ENCODE measurements at places on chromosomes 11 and 22. TPM values are rescaled to one million over a fixed set of nuclear protein-coding genes. Genes with fewer than 3 reads are reported as not detected.

CLTCL1 gene
- total RNA-seq = 0.52 TPM

SAAL1 gene
- total RNA-seq = 52.4 TPM

RASGRP2 gene
- total RNA-seq = 4.6 TPM

OR56A1 gene
- not detected for total RNA-seq

SMIM38 gene
- 0.19 TPM for total RNA-seq

MS4A6A gene
- total RNA-seq = not detected

GLYATL1B gene
- total RNA-seq = not detected

CNIH2 gene
- total RNA-seq = 1.9 TPM

DNA sequence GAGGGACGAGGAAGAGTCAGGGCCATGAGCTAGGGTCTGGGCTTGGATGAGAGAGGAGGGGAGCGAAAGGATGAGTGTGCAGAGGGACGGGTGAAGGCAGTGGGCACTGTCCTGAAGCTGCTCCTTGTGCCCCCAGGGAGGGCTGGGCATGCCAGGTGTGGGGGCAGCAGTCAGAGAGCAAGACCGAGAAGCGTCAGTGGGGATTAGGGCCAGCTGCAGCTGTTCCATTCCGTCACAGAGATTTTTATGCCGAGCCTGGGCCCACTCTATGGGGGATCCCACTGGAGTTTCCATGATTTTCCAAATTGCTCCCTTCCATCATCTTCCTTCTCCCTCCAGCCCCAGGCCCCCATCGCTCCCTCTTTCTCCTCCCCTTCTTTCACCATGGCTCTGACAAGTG, 93.2 kb downstream of the NECTIN1 start:
- H3K4me1 ChIP-seq = no peaks in the 10 kb centered on the region
- H3K27me3 ChIP-seq = peaks cover 5% of the 10 kb centered on the region
- no peak overlapping the region for H3K4me3 ChIP-seq
- no peak overlapping the region for H3K27ac ChIP-seq
- DNase-seq = no peak

- H3K27ac ChIP-seq = no peak overlapping the region
- no peak overlapping the region for H3K4me3 ChIP-seq
- no peaks in the 10 kb centered on the region for H3K4me1 ChIP-seq
- H3K36me3 ChIP-seq = no peaks in the 10 kb centered on the region
- peaks cover 16% of the 10 kb centered on the region for H3K27me3 ChIP-seq
- no peak for DNase-seq
Measured at GRCh38 chr11:69941546-69942332, 122.5 kb upstream of the FGF3 start.

- H3K27me3 ChIP-seq = peaks cover 6% of the 10 kb centered on the region
- H3K36me3 ChIP-seq = no peaks in the 10 kb centered on the region
- H3K4me3 ChIP-seq = no peak overlapping the region
- no peak overlapping the region for H3K27ac ChIP-seq
- peaks cover 5% of the 10 kb centered on the region for H3K4me1 ChIP-seq
- no peak for DNase-seq
Measured at GRCh38 chr11:120712014-120712413, 200.5 kb downstream of the GRIK4 start.

GRCh38 chr11:128896356-128896755, 5.2 kb downstream of the KCNJ5 start:
- H3K36me3 ChIP-seq = no peaks in the 10 kb centered on the region
- H3K4me3 ChIP-seq = no peak overlapping the region
- DNase-seq = no peak
- H3K27ac ChIP-seq = no peak overlapping the region

GRCh38 chr11:36622431-36623136, 24.5 kb upstream of the RAG2 start:
- DNase-seq = no peak
- H3K36me3 ChIP-seq = no peaks in the 10 kb centered on the region
- peaks cover 18% of the 10 kb centered on the region for H3K27me3 ChIP-seq
- no peaks in the 10 kb centered on the region for H3K4me1 ChIP-seq

GRCh38 chr22:35615156-35615555, 2.0 kb downstream of the MB start:
- H3K4me1 ChIP-seq = peaks cover 18% of the 10 kb centered on the region
- H3K4me3 ChIP-seq = no peak overlapping the region
- H3K27me3 ChIP-seq = peaks cover 4% of the 10 kb centered on the region

DNA sequence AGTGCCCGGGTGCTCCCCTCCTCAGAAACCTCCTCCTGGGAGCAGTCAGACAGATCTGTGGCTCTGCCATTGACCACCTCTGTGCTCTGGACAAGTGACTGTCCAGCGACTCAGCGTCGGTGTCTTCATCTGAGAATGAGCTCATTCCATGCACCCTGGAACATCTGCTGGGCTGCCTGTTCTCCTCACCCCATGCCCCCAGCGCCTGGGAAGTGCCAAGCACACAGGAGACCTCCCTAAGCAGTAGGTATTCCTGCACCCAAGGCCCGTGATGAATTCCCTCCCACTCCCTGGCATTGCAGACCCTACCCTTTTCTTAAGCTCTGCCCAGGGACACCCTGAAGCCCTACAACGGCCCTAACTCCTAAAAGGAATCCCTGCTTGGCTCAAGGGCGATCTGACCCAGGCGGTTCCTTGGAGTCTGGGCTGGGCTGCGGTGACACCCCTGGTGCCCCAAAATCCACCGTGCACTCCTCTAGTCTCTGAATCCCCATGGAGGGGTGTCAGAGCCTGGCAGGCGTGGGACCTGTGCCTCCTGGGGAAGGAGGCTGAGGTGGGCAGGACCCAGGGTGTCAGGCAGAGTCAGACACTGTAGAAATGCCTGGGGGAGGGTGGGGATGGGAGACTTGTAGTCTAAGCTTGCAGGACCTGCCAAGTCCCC, 92.0 kb downstream of the CEP164 start:
- DNase-seq = no peak
- peaks cover 8% of the 10 kb centered on the region for H3K27me3 ChIP-seq
- H3K4me1 ChIP-seq = no peaks in the 10 kb centered on the region
- H3K27ac ChIP-seq = no peak overlapping the region

DNA sequence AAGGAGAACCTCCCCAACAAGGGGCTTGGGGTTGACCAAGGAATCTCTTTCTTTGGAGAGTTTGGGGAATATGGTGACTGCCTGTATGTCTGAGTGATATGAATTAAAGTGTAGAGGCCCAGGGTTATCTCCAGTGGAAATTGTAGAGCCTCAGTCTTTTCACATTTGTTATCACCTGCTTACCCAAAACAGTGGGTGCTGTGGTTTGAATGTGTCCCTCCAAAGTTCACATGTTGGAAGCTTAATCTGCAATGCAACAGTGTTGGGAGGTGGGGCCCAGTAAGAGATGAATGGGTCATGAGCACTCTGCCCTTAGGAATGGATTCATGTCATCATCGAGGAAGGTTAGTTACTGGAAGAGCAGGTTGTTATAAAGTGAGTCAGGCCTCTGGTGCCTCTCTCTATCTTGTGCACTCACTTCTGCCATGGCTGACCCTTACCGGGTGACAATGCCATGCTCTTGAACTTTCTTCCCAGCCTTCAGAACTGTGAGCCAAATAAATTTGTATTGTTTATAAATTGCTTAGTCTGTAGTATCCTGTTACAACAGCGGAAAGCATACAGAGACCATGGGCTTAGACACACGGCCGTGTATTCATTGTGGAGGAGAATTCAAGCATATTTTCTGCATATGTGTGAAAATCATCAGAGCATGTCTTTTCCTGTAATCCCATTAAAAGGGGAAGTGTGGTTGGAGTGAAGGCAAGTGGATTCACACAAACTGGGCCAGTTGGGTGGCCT, 114.1 kb upstream of the TBCEL start:
- H3K4me3 ChIP-seq = no peak overlapping the region
- H3K4me1 ChIP-seq = no peaks in the 10 kb centered on the region
- no peaks in the 10 kb centered on the region for H3K36me3 ChIP-seq
- H3K27me3 ChIP-seq = peaks cover 5% of the 10 kb centered on the region

DNA sequence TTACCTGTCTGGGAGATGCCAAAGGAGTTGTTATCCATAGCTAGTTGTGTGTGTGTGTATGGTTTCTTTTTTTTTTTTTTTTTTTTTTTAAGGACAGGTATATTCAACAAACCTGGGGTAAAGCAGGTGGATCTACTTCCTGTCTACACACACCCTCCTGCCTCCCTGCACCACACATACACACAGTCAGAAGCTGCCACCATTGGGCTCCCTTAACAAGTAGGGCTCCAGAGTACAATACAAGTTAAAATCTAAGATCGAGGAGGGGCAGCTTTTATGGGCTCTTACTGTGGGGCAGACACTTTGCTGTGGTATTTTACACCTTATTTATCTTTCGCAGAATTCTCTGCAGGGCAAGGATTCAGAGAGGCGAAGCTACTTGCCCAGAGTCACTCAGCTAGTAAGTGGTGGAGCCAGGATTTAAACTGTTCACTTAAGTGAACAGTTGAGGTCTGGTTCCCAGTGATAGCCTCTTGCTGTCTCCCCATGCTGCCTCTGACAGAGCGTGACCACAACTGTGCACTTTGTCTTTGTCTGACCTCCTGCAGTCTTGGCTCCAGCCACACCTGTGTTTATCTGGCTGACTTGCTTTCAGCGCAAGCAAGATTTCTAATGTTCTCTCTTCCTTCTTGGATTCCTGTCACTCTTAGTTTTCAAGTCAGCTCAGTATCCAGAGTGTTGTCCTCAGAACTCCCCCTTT, 135.0 kb downstream of the CSNK2A3 start:
- no peak for DNase-seq
- no peaks in the 10 kb centered on the region for H3K4me1 ChIP-seq
- H3K27ac ChIP-seq = no peak overlapping the region
- H3K4me3 ChIP-seq = no peak overlapping the region

DNA sequence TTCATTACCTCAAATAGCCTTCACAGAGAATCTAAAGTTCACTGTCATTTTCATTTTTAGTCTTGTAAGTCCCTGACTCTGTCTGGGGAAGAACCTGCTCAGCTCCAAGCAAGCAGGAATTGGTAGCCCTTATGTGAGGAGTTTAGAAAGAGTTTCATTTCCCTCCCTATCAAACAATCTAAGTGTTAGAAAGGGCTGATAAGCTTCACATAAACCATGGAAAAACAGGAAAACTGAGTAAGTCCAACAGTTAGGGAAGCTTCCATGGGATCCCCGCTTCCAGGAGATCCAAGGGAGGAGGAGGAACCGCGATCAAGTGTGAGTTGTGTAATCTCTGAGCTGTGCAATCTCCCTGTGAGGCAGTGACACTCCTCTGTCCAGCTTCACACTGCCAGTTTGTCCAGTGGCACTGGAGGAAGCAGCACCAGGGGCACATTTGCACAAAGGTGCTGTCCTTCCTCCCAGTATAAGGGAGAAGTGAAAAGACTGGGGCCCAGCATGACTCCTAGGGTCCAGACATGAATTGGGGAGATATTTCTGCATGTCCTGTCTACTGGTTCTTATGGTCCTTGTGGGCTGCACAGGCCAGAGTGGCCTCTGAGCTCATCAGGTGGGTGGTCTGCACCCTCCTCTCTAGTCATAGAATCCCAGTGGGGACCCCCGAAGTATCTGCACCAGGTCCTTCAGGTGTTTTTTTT, 4.3 kb downstream of the PRAME start:
- no peak overlapping the region for H3K4me3 ChIP-seq
- no peaks in the 10 kb centered on the region for H3K36me3 ChIP-seq
- H3K27ac ChIP-seq = no peak overlapping the region

- H3K27me3 ChIP-seq = peaks cover 38% of the 10 kb centered on the region
- H3K4me1 ChIP-seq = no peaks in the 10 kb centered on the region
- DNase-seq = no peak
- H3K36me3 ChIP-seq = no peaks in the 10 kb centered on the region
- no peak overlapping the region for H3K27ac ChIP-seq
Measured at GRCh38 chr11:75090671-75091177, 6.0 kb downstream of the OR2AT4 start.

DNA sequence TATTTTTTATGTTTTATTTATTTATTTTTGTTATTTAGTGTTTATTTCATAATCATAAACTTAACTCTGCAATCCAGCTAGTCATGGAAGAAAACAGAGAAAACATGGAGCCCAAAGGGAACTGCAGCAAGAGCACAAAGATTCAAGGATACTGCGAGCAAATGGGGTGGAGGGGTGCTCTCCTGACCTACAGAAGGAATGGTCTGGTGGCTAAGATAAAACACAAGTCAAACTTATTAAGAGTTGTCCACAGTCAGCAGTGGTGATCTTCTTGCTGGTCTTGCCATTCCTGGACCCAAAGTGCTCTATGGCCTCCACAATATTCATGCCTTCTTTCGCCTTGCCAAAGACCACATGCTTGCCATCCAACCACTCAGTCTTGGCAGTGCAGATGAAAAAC, 36.7 kb downstream of the STIM1 start:
- no peak overlapping the region for H3K27ac ChIP-seq
- DNase-seq = no peak
- H3K4me3 ChIP-seq = no peak overlapping the region
- peaks cover 61% of the 10 kb centered on the region for H3K4me1 ChIP-seq
- no peaks in the 10 kb centered on the region for H3K27me3 ChIP-seq

GRCh38 chr22:44272401-44272771, 40.4 kb downstream of the SHISAL1 start:
- H3K27me3 ChIP-seq = peaks cover 10% of the 10 kb centered on the region
- H3K27ac ChIP-seq = no peak overlapping the region
- H3K4me3 ChIP-seq = no peak overlapping the region

DNA sequence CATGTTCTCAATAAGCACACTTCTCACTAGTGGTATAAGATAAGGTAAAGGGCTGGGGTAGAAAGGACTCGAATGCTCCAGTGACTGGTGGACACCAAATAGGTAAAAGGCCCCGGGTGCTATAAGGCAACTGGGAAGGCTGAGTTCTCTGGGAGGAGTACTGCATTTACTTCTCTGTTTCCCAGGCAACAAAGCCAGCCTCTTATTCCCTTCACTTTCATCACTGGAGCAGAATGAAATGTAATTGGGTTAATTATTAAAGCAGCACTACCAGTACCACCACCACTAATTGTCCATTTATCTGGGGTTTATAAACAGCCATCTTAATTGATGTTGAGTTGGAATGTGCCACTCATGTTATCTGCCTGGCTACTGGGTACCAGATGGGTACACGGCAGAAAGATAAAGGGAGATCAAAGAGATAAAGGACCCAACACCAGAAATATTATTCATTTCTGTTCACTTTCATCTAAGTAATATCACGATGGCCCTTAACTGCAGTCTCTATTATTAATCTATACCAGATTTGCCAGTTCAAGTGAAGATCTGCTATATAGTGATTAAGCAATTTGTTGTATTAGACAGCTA, 94.4 kb upstream of the CHRM4 start:
- peaks cover 9% of the 10 kb centered on the region for H3K4me1 ChIP-seq
- H3K27me3 ChIP-seq = no peaks in the 10 kb centered on the region
- H3K27ac ChIP-seq = no peak overlapping the region
- peaks cover 7% of the 10 kb centered on the region for H3K36me3 ChIP-seq
- DNase-seq = no peak
- H3K4me3 ChIP-seq = no peak overlapping the region

Data from activated naive CD8-positive, alpha-beta T cell treated with anti-CD3 and anti-CD28 coated beads for 36 hours (primary cell).